ENCODE measurements at places on chromosomes 2 and 18. TPM values are rescaled to one million over a fixed set of nuclear protein-coding genes. Genes with fewer than 3 reads are reported as not detected.

DNA sequence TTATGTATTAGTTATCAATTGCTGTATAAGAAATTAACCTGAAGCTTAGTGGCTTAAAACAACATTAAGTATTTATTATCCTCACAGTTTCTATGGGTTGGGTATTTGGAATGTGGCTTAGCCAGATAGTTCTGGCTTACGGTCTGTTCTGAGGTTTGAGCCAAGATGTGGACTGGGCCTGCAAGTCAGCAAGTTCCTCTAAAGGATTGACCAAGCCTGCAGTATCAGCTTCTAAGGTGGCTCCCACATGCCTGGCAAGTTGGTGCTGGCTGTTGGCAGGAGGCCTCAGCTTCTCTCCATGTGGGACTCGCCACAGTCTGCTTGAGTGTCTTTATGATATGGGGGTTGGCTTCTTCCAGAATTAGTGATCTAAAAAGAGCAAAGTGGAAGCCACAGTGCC lies 45.0 kb upstream of the TCF4 start:
- H3K27ac ChIP-seq = no peak overlapping the region
- no peaks in the 10 kb centered on the region for H3K36me3 ChIP-seq
- no peak overlapping the region for H3K4me3 ChIP-seq
- H3K4me1 ChIP-seq = no peaks in the 10 kb centered on the region
- DNase-seq = no peak

DNA sequence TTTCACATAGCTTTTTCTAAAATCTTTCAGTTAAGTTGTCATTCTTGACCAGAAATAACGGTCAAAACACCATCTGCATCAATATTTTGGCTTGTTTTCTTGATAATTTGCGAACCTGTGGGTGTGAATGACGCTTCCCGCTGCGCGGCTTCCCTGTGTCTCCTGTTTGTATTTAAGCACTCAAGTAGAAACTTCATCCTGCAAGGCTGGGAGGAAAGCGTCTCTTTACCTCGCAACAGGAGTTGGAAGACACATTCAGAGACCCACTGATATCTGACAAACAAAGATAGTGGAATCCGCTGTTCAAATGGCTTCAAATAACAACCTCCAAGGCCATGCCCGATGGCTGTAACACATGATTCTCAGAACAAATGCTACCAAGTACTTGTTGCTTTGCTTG lies 704.9 kb downstream of the DCDC2C start:
- H3K4me1 ChIP-seq = no peaks in the 10 kb centered on the region
- no peak overlapping the region for H3K27ac ChIP-seq
- H3K36me3 ChIP-seq = no peaks in the 10 kb centered on the region

GRCh38 chr18:36302676-36303075 lies 5.2 kb downstream of the FHOD3 start:
- no peak overlapping the region for H3K4me3 ChIP-seq
- H3K36me3 ChIP-seq = no peaks in the 10 kb centered on the region
- no peak overlapping the region for H3K27ac ChIP-seq

SNORC gene
- 1.4 TPM for total RNA-seq

RND3 gene
- total RNA-seq = 135 TPM

SLC4A5 gene
- total RNA-seq = 1.5 TPM

ZC3H8 gene
- 7.4 TPM for total RNA-seq

MOCOS gene
- 8.6 TPM for total RNA-seq

INPP4A gene
- total RNA-seq = 13.1 TPM

All from hepatocyte (in vitro differentiated cells).